ENCODE measurements at places on chromosomes 12 and 14. TPM values are rescaled to one million over a fixed set of nuclear protein-coding genes. Genes with fewer than 3 reads are reported as not detected.

- DNase-seq, result no peak
Measured at GRCh38 chr12:97837401-97837800, 374.8 kb downstream of the RMST start.

- peak; percentile 62 for DNase-seq
Measured at GRCh38 chr12:79933532-79934264, 1.2 kb downstream of the PPP1R12A start.

Gene ERG28
- 3.9 TPM for total RNA-seq

Gene GEMIN2
- total RNA-seq, result 56.9 TPM

Gene PRIMA1
- 7.8 TPM for total RNA-seq

Gene ADGRD1
- total RNA-seq, result 15.9 TPM

GRCh38 chr14:68576031-68576430 lies 216.8 kb downstream of the ZFP36L1 start:
- DNase-seq, result no peak

GRCh38 chr12:12331896-12332295 lies 18.1 kb downstream of the MANSC1 start:
- no peak for DNase-seq

GRCh38 chr12:93151079-93151762 lies 222.1 kb upstream of the EEA1 start:
- no peak for DNase-seq

- DNase-seq, result no peak
Measured at GRCh38 chr12:64808110-64808509, 16.3 kb upstream of the TBC1D30 start.

- no peak for DNase-seq
Measured at GRCh38 chr12:39887856-39888255, 218.0 kb downstream of the SLC2A13 start.

- DNase-seq, result peak; percentile 63
Measured at GRCh38 chr14:74979442-74980397, 23.0 kb upstream of the EIF2B2 start.

Gene TDRD9
- total RNA-seq, result not detected

Gene SERPINA3
- total RNA-seq, result 65.9 TPM

GRCh38 chr12:124923905-124924734 lies 9.7 kb upstream of the UBC start:
- DNase-seq, result no peak

DNA sequence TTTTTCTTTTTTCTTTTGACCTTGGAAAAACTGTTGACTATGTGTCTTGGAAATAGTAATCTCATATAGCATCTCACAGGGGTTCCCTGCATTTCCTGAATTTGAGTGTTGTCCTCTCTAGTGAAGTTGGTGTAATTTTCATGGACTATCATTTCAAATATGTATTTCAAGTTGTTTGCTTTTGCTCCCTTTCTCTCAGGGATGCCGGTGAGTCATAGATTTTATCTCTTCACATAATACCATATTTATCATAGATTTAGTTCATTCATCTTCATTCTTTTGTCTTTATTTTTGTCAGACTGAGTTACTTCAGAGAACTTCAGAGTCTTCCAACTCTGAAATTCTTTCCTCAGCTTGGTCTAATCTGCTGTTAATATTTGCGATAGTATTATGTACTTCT lies 1320.6 kb downstream of the LRFN5 start:
- DNase-seq, result no peak

Gene TSHR
- total RNA-seq, result 0.18 TPM

- DNase-seq, result no peak
Measured at GRCh38 chr12:19191089-19191488, 61.6 kb downstream of the PLEKHA5 start.

- DNase-seq, result no peak
Measured at GRCh38 chr12:110353211-110353965, 50.1 kb downstream of the ANAPC7 start.

Gene ZBTB25
- 2.3 TPM for total RNA-seq

DNA sequence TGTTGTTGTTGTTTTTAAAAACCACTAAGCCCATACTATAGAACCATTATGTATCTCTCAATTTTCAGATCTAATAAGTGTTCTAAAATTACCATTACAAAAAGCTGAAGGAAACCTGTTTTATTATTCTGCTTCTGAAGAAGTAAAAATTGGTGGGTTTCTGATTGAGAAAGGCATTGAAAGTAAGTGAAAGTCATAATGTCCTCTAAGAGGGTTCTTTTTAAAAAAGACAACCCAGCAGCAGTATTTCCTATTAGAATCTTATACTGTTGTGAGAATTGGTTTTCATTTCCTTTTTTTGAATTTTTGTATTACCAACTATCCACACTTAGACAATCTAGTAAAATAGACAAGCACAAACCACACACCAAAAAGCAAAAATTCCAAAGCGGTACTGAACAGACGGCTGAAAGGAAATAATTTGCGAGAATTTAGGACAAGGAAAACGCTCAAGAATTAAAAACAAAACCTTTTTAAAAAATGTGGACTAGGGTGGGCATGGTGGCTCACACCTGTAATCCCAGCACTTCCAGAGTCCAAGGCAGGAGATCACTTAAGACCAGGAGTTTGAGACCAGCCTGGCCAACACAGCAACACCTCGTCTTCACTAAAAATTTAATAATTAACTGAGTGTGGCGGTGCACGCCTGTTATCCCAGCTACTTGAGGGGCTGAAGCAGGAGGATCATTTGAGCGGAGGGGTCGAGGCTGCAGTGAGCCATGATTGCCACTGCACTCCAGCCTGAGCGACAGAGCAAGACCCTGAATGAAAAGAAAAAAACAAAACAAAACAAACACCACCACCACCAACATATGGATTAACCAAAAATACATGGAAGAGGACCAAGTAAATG lies 66.7 kb upstream of the AP4S1 start:
- DNase-seq, result no peak

DNA sequence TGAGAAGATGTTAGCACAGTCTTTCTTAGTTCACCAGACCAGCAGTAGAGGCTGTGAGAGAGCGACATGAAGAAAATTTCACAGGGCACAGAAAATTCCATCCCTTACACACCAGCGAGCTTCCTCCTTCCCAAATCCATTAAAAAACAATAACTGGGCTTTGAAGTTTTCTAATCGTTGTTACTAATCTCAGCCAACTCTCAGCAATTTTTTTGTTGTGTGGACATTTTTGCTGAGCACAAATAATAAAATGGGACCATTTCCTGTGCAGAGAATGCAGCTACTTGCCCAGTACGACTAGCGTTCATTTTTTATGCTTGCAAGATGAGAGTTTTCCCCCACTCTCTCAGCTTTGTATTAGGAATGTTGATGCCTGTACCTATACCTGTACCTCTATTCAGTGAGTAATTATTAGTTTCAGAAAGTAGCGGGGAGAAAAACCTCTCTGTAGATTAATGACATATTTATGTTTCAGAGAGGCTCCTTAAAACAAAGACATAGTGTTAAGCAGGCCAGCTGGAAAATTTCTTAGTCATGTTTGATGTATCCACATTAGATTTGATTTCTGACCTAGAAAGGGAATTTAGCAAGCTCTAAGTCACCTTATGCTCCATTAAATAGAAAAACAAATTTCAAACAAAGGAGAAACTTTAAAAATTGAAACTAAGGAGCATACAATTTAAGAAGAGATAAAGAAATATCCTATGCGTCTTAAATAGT lies 146.5 kb downstream of the SRGAP1 start:
- no peak for DNase-seq

GRCh38 chr12:58916921-58917511 lies 3.3 kb downstream of the LRIG3 start:
- DNase-seq, result no peak

GRCh38 chr12:80512781-80513180 lies 68.7 kb downstream of the PTPRQ start:
- DNase-seq, result no peak

Gene GUCY2C
- total RNA-seq, result not detected

DNA sequence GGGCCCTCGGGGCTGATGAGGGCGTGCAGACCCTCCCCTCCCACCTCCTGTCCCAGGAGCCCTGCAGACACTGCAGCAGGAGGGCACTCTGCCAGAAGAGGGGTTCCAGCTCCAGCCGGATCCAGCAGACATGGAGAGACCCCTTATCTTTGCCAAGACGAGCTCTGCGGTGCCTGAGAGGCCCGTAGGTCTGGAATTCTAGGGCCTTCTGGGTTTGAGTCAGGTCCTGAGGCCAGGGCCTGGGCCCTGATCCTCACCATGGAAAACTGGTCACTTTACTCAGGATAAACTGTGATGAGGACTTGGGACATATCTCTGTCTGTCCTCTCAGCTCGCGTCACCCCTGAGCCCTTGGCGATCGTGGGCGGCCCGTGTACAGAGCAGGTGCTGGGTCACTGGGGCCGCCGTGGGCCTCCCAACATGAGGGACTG lies 13.8 kb downstream of the MEG3 start:
- no peak for DNase-seq

GRCh38 chr12:15919418-15919817 lies 8.3 kb downstream of the DERA start:
- no peak for DNase-seq

- DNase-seq, result no peak
Measured at GRCh38 chr12:14400599-14400998, 35.1 kb downstream of the ATF7IP start.
